Vagina (tissue), 2 donors: ENCODE measurements at places on chromosomes 2 and 18.

DNA sequence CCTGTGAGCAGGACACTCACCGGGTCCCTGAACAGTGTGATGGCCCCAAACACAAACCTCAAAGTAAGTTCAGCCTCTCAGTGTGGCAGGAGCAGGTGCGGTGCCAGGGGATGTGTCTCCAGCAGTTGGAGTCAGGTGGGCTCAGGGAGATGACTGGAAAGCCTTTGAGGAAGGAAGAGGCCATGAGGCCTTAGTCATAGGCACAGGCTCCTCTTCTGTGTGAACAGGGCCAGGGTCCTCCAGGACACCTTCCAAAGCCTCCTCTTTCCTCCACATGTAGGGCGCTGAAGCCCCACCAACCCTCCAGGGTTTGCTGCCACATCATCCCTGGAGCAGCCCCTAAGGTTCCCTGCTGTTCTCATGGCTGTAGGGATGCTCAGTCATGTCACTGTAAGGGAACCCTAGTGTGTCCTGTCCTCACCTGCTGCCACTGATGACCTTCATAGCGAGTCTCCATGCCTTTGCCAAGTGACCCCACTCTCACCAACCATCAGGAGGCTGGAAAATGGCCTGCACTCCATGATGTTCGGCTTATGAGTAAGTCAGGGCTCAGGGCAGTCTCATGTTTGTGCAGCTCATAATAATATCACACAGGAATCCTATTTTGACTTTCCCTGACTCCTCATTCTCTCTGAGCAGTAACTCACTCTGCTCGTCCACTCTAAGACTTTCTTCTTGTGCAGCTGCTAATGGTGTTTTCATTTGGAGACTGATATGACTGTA is 1152.9 kb downstream of the RPIA start:
- DNase-seq = peak; percentile 89

GRCh38 chr2:186302263-186302662 is 183.8 kb upstream of the ZC3H15 start:
- no peak for DNase-seq

DNA sequence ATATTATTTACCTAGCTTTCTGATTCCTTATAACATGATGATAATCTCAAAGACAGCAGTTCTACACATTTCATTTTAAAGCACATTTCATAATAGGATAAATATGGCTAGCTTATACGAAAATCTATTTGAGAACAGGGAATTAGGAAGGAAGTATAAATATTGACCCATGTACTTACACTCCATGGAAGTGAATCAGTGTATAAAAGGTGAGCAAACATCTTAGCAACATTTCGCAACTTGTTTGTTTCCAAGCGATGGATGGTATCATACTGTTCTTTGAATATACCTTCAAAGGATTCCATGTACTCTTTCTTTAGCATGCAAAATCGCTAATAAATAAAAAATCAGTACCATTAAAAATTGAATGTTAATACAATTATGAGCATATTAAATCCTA is 53.1 kb downstream of the CWC22 start:
- no peak for DNase-seq

DNA sequence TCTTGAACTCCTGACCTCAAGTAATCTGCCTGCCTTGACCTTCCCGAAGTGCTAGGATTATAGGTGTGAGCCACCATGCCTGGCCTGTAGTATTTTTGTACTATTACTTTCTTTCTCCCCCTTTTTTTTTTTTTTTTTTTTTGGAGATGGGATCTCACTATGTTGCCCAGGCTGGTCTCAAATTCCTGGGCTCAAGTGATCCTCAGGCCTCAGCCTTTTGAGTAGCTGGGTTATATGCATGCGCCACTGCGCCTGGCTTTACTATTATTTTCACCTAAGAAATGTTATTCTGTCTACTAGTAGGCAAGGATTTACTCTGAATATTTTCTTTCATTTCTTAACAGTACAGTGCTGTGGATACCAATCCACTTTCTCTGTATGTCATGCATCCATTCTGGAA is 17.4 kb upstream of the ADGRF3 start:
- no peak for DNase-seq

DNA sequence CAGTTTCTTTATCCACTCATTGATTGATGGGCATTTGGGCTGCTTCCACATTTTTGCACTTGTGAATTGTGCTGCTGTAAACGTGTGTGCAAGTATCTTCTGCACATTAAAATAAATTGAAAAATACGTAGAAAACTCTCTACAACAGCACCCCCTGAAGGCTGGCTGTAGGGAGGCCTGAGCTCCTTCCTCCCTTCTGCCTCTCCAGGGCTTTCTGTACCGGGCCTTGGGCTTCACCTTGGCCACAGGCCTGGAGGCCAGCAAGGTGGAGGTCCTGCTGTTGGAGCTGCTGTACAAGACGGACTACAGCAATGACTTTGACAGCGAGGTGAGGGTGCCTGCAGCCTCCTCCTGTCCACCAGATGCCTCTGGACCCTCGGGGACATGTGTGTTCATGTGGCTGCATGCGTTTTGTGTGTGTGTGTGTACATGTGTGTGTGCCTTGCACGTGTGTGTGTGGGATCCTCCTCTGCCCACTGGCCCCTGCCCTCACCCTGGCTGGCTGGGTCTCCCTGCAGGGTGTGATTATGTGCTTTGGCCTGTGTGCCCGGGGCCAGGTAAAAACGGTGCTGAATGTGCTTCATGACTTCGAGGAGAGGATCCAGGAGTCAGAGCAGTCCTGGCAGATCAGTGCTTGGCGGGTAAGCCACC is 29.2 kb downstream of the MROH2A start:
- DNase-seq = no peak

DNA sequence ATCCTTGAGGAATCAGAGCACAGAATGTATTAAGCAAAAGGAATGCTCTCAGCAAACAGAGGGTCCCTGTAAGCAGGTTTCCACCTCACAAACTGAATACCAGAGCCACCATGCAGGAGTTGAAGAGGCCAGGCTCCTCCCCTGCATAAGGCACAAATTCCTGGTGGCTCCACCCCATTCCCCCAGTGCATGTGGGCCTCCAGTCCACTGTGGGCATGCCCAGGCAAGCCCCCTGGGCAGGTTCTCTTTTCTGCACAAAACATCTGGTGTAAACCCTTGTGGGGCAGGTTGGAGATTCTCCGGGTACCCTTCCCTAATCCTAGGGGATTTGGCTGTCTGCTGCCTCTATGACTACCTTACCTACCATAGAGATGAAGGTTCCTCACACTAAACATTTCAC is 166.5 kb downstream of the PTPRM start:
- DNase-seq = no peak
